ENCODE measurements at places on chromosomes 16 and 17. TPM values are rescaled to one million over a fixed set of nuclear protein-coding genes. Genes with fewer than 3 reads are reported as not detected.

The TBX2 gene
- 26.4 TPM for total RNA-seq

The KRT39 gene
- not detected for total RNA-seq

The TBC1D3C gene
- 1.0 TPM for total RNA-seq

DNA sequence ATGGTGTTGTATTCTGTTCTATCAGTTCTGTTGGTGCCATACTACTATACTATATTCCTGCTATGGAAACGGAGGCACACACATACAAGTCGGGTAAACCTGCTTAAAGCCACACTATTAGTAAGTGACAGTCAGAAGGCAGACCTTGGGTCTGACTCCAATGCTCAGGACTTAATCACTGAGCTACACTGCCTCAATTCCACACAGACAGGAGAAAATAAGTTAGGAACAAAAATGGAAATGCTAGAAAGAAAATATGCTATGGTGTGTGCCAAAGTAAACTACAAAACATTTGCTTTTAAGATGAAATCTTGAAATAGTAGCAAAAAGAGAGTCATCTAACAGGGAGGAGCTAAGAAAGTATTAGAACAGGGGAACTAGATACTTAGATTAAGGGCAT lies 48.1 kb downstream of the MYO1D start:
- no peak for DNase-seq

The SNRNP25 gene
- 9.5 TPM for total RNA-seq

DNA sequence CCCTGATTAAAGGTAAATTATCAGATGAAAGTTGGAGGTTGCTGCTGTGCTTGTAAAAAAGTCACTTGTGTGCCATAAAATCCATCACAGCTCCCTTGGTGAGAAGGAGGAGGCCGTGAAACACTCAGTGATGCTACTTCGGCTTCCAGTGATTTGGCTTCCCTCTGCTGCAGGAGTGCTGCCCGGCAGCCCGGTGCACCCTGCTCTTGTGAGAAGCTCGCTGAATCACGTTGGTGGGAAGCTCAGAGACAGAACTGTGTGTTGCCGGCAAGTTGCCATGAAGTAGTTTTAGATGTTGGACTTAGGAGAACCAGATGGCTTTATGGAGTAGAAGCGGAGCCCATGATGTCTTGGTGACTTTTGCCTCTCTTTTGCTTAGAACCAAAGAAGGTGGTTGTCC lies 33.3 kb downstream of the MSI2 start:
- DNase-seq = no peak

The APOBR gene
- 0.69 TPM for total RNA-seq

The TBC1D3D gene
- 3.0 TPM for total RNA-seq

- DNase-seq = no peak
These were observed 1.4 kb upstream of the CACNA1G start for GRCh38 chr17:50558941-50559614.

GRCh38 chr16:64475627-64476351 lies 646.1 kb downstream of the CDH11 start:
- no peak for DNase-seq

The TBC1D3E gene
- 0.26 TPM for total RNA-seq

- no peak for DNase-seq
These were observed 297.5 kb downstream of the XYLT1 start for GRCh38 chr16:17173281-17173680.

The PYDC1 gene
- total RNA-seq = not detected

DNA sequence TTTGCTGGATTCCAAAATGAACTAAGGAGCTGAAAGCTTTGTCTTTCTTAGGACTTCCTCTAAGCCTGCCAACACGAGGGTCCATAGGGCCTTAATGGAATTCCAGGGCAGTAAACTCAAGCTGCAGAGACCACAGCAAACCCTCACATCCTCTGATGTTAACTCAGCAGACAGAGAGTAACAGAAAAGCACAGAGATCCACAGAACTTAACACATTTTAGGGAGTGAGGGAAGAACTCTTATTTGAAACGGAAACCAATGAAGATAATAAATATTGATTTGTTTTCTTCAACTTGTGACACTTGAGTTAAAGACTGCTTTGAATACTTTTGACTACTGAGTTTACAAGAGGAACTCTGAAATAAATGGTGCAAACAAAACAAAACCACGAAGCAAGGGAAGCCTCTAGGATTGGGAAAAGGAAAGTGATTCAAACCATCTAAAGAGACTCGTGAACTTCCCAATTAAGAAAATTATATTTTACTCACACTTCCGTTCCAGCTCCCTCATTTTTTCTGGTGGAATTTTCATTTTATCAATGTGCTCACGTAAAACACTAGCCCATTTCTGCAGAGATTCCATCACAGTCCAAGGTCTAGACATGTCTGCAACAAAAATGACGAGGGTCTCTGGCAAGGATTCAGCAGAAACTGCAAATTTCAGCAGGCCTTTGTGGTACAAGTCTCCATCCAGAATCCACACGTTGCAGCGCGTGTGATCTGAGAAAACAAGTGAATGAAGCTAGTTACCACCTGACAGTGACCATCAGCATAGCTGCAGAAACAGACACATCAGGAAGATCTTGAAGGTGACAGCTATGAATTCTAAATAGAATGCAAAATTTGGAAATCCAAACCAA lies 9.2 kb downstream of the DYNC1LI2 start:
- DNase-seq = no peak

DNA sequence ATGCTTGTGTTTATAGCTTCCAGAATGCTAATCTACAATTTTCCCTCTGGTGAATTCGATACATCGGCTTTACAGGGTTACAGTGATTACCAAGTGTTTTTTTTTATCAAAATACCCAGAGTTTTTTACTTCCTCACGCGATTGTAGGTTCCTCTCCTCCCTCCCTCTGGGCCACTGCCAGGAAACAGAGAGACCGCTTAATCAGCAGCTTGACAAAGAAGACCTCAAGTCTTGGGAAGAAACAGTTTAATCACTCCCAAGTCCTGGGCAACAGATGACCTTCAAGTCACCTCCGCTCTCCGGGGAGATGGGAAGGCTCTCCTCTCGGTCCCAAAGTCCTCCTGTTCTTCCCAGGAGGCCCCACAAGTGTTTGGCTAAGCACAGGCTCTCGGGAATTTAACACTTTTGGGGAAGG lies 23.5 kb downstream of the SMTNL2 start:
- peak; percentile 68 for DNase-seq

The MPG gene
- 58.8 TPM for total RNA-seq

The FAM222B gene
- total RNA-seq = 6.8 TPM

The SMG1 gene
- 143 TPM for total RNA-seq

DNA sequence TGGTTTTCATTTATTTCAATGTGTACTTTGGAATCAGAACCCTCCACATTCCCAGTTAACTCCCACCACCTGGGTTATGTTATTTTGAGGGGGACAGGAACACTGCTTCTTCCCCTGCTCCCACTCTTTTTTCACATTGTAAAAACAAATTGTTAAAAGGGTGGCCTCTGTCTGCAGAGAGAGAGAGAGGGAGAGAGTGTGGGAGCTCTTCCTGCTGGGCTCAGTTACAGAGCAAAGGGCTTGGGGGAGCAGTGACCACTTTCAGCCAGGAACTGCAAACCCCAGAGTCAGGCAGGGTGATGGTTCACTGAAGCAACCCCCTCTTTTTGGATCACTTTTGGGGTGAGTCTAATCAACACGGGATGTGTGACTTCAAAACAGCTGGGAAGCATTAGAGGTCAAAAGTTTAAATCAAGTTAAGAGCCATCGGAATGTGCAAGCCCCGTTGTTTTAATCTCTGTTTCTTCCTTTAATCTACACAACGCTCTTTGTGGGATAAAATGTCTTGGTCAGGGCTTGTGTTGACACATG lies 577.0 kb upstream of the CDH11 start:
- DNase-seq = peak; percentile 83

- DNase-seq = no peak
These were observed 7.4 kb upstream of the PYDC1 start for GRCh38 chr16:31224092-31224955.

DNA sequence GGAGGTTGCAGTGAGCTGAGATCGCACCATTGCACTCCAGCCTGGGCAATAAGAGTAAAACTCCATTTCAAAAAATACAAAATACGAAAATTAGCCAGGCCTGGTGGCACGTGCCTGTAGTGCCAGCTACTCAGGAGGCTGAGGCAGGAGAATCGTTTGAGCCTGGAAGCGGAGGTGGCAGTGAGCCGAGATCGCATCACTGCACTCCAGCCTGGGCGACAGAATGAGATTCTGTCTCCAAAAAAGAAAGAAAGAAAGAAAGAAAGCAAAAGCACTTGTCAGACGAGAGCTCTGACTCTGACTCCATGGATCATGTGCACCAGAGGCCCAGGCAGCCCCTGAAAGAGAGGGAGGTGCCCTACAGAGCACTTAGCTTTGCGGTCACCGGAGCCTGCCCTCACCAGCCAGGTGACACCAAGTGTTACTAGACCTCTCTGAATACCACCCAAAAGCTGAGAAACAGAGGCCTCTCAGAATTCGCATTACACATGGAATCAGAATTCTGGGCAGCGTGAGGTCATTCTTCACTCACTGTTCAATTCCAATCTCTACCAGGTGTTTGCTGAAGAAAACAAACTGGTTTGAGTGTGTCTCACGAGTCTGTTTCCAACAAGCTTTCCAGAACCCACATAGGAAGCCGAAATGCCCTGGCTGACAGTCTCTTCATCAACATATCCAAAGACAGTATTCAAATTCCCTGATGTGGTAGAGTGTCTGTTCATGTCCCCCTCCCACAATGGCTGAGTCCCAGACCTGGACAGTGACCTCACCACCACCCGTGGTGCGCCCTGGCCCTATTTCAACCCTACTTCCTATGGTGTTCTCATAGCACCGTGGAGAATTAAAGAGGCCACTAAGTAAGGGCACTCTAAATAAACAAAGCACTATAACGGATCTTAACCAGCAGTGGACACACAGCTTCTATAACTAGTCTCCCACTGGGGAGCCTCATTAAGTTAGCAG lies 1.5 kb downstream of the FLCN start:
- no peak for DNase-seq

DNA sequence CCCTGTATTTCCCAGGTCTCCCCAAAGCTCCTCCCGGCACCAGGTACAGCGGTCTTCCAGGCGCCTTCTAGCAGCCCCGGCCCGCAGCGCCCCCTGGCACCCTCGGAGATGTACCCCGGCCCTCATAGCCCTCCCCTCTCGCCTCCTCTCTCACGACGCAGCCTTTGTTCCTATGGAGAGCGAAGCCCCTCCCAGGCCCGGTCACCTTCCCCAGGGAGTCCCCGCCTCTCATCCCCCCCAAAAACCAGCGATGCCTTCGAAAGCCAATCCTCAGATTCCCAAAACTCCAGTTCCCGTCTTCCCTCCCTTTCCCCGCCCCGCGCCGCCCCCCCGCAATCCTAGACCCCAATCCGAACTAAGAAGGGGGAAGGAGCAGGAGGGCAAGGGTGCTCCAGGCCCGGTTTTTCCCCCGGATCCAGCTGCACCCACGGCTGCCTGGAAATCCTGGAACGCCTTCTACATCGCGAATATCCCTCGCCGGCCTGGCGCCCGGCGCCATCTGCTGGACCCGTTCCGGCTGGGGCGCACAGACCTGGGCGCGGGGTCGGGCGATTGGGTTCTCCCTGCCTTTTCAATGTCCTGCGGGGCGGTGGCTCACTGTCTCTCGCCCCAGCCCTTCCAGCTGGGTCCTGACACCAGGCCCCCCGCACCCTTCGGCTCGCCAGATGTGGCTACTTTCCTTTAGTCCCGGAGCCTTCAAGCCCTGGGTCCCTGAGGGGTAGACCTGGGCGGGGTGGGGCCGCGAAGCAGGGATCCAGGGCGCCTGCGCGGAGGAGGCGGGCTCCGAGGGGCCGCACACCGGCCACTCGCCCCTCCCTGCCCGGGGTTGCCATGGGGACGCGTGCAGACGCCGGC lies at the start of gene DNAH2:
Gene DNAH2 (plus strand): TSS at position 844 of the 855 bp plus-strand sequence. CDS start 1,991 bp downstream, outside the sequence.
- DNase-seq = peak; percentile 89

- DNase-seq = peak; percentile 70
These were observed 25.6 kb downstream of the TTLL6 start for GRCh38 chr17:48791128-48792032.

GRCh38 chr16:77211880-77212740 lies 12.9 kb downstream of the SYCE1L start:
- no peak for DNase-seq
